Forelimb muscle (tissue), 1 donor: ENCODE measurements at places on chromosomes 11 and 22.

GRCh38 chr11:117259417-117259816, 26.9 kb downstream of the RNF214 start:
- DNase-seq, result no peak

- DNase-seq, result no peak
Measured at GRCh38 chr22:24418786-24419474, 8.5 kb upstream of the ADORA2A start.

DNA sequence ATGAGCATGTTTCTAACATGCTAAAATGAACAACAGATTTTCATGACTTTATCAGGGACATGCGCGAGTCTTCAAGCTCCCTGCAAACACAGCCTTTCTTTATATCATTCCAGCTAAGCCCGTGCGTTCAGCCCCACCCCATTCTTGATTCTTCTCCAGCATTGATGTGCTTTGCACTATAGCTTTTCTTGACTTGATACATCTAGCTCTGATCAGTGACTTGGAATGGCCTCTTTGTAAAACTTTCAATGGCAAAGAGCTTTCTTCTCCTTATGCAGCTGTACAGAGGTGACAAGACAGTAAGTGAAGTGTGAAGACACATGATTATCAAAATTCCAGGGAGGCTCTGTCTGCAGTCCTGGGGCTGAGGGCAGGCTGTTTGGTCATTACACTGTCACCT, 561.0 kb downstream of the OPCML start:
- DNase-seq, result no peak

DNA sequence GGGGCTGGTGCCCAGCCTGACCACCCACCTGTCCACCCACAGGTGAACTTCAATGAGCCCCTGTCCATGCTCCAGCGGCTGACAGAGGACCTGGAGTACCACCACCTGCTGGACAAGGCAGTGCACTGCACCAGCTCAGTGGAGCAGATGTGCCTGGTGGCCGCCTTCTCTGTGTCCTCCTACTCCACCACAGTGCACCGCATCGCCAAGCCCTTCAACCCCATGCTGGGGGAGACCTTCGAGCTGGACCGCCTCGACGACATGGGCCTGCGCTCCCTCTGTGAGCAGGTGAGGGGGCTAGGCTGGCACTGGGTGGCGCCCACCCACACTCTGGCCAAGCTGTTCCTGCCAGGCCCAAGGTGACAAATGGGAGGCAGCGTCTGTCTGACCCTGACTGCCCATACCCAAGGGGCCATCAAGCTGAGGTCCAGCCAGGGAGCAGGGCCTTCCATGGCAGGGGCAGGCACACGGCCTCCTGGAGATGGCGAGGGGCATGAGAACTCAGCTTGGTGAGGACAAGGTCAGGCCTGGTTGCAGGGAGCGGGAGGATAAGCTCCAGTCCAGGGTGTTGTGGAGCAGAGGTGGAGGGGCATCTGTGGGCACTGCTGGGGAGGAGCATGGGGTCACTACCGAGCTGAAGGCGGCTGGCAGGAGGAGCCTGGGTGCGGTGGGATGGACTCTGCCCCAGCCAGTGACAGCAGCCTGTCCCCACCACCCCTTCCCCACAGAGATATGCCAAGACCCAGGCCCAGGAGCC, 77.7 kb downstream of the MORC2 start:
- DNase-seq, result no peak

DNA sequence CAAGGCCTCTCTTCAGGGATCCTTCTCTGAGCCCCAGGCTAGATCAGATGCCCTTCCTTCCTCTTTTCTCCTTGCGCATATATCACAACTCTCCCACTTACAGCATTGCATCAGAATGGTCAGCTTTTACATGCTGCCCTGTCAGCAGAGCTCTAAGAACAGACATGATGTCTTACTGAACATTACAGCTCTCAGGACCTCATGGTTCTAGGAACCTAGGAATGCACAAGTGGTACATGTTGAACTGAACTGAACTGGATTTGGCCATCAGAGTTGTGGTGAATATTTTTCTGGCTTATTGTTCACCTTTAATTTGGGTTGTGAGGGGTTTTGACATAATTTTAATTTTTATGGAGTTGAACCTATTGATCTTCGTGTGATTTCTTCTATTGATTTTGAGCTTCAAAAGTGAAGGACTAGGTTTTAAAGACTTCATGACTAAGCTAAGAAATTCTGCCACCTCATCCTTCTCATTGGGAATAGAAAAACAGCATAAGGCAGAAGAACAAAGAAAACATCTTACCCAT, 37.7 kb upstream of the SPON1 start:
- DNase-seq, result no peak

DNA sequence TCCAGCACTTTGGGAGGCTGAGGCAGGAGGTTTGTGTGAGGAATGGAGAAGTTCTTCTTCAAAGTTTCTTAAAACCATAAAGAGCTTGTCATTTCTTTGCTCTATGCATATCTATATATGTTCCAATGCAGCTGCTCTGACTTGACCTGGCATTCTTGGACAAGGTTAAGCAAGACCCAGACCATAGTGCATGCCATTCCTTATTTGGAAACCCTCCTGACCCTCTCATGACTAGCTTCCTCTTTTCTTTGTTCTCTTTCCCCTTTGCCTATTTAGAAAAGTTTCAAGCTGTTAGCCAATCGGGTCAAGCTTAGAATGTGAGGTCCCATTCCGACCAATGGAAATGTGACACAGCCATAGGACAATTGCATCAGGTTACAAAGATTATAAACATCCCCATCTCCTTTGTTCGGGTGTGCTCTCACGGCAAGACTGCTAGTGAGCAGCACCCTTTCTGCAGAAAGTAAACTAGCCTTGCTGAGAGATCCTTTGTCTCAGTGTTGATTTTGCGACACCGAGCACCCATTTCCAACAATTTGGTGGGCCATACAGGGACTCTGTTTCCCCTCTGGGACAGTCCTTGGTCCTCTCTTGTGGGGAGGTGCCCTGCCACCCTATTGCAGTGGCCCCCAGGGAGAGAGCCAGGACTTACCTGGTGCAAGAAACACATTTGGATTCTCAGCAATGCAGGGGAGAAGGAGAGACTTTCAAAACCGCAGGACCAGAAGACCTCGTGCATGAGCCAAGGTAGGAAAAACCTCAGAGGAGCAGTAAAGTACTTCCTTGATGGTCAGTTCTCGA, 39.9 kb upstream of the ANO1 start:
- DNase-seq, result no peak

GRCh38 chr11:36278531-36279282, 10.5 kb downstream of the COMMD9 start:
- no peak for DNase-seq

GRCh38 chr11:83722392-83723119, 436.4 kb upstream of the CCDC90B start:
- no peak for DNase-seq
